Hematopoietic multipotent progenitor cell treated with erythropoietin and hydrocortisone succinate and interleukin-3 and kit ligand, for 6 days (in vitro differentiated cells): ENCODE measurements at places on chromosomes 6 and 20.

GRCh38 chr20:47360297-47361056, 4.0 kb upstream of the ZMYND8 start:
- peak; percentile 99 for DNase-seq

DNA sequence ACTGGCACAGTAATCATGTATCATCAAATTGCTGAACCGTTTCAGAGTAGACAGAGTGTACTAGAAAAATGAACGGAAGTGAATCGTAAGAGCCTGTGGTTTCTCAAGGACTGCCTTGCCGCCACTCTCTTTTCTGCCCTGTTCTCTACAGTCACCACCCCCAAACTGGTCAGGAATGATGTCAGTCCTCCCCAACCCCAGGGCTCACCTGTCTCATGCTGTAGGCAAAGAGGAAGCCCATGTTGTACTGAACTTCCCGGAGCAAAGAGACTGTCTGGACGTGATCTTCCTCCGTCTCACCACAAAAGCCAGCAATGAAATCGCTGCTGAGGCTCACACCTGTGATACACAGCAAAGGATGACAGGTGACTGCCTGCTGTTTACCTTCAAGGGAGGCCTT, 31.0 kb downstream of the CDK5RAP1 start:
- DNase-seq = no peak

DNA sequence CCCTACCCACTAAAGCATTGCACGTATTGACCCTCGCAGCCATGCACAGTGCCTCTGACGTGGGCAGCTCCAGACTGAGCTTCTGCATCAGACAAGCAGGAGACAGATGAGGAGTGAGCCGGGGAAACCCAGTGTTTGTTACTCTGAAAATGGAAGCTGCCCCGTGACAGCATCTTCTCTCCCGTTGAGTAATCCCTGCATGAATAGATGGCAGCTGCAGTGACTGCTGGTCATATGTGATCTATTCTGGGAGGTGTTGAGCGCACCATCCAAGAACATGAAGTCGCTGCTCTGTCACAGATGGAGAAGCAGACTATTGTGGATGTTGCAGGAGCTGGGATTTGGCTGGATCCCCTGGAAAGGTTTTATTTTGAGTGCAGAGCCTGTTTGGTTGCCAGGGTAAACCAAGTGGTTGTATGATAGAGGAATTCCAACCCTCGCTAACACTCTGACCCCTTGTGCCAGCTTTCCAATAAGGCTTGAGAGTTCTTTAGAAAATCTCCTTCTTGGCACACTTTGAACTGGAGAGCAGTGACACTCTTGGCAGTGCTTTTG, 242.2 kb downstream of the NRN1 start:
- DNase-seq = no peak

DNA sequence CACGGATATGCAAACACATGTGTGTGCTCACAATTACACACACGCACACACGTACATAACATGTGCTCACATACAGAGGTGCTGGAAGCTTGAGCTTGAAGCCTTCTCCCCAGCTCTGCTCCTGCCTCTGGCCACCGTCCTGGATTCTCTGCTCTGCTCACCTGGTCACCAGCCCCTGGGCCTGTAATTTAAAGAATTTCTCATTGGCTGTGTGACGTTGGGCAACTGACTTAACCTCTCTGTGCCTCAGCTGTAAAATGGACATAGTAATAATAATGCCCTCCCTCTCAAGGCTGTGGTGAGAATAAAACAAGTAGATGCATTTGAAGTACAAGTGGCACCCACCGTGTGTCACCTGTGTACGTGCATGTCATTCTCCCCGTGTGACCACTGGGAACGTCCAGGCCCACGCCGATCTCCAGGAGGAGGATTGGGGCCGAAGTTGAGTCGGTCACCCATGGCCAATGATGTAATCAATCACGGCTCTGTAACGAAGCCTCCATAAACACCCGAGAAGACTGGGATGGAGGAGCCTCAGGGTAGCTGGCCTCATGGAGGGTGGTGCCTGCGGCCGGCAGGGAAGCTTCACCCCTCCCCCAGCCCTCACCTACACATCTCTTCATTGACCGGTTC, 160.9 kb upstream of the AFDN start:
- no peak for DNase-seq

GRCh38 chr6:75281653-75282052, 2.9 kb downstream of the TMEM30A start:
- no peak for DNase-seq

DNA sequence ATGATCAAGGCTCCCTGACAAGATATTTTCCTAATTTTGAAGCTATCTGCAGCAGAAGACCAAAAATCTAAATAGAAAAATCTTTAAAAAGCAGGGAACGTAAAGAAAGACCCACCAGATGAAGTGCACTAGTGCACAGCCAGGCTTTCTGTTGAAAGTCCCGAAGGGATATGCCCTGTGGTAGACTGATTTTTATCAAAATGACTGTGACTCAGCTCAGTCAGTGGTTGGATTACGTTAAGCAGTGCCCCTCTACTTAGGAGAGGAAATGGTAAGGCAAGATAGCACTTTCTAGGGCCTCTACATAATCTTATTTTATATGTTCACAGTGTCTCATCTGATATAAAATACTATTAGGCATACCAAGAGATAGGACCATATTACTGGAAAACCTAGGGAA, 123.4 kb upstream of the RAB32 start:
- peak; percentile 55 for DNase-seq

- no peak for DNase-seq
These were observed 19.3 kb downstream of the PLCB1 start for GRCh38 chr20:8151372-8151771.

DNA sequence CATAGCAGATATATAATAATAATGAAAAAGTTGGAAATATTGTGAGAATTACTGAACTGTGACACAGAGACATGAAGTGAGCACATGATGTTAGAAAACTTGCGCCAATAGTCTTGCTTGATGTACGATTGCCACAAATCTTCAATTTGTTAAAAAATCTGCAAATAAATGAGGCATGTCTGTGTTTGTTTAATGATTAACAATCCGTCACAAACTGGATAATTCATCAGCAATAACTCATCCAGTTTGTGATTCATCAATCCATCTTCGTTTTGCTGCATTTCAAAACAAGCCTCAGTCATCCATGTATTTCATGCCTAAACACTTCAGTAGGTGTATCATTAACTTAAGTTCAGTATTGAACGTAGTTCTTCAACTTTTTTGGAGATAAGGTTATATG, 25.5 kb upstream of the SMIM26 start:
- DNase-seq = no peak

GRCh38 chr20:1810926-1811620, 84.1 kb upstream of the SIRPA start:
- DNase-seq = peak; percentile 51

GRCh38 chr6:42935322-42935721, 6.0 kb downstream of the CNPY3 start:
- DNase-seq = peak; percentile 18

DNA sequence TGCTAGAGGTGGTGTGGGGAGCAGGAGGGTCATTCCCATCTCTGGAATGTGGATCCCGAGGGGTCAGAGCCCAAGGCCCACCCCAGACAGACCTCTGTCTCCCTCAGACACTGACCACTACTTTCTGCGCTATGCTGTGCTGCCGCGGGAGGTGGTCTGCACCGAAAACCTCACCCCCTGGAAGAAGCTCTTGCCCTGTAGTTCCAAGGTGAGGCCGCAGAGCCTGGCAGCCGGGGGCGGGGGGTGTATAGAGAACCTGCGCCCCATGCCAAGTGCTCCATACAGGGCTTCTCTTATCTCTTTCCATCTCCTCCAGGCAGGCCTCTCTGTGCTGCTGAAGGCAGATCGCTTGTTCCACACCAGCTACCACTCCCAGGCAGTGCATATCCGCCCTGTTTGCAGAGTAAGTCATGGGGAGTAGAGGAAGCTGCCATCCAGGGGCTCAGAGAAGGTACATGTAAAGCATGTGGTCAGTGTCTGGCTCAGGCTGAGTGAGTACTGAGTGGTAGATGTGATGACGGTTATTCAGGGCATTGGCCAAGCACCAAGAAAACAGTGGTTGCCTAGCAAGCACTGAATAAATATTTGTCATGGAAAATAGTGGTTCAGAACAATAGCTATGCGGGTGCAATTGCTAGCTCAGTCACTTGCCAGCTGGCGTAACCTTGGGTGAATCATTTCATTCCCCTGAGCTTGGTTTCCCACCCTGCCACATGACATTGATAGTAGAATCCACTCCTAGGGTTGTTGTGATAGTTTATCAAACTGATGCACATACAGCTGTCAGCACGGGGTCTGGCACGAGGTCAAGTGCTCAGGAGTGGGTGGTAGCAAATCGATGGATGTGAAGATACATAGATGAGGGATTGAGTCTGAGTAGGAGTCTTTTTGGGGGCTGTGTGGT, 3.5 kb downstream of the PIGT start:
- peak; percentile 68 for DNase-seq

- DNase-seq = no peak
These were observed 85.3 kb upstream of the AKAP12 start for GRCh38 chr6:151154418-151154817.

GRCh38 chr6:167351656-167352345, 26.9 kb downstream of the TTLL2 start:
- no peak for DNase-seq

DNA sequence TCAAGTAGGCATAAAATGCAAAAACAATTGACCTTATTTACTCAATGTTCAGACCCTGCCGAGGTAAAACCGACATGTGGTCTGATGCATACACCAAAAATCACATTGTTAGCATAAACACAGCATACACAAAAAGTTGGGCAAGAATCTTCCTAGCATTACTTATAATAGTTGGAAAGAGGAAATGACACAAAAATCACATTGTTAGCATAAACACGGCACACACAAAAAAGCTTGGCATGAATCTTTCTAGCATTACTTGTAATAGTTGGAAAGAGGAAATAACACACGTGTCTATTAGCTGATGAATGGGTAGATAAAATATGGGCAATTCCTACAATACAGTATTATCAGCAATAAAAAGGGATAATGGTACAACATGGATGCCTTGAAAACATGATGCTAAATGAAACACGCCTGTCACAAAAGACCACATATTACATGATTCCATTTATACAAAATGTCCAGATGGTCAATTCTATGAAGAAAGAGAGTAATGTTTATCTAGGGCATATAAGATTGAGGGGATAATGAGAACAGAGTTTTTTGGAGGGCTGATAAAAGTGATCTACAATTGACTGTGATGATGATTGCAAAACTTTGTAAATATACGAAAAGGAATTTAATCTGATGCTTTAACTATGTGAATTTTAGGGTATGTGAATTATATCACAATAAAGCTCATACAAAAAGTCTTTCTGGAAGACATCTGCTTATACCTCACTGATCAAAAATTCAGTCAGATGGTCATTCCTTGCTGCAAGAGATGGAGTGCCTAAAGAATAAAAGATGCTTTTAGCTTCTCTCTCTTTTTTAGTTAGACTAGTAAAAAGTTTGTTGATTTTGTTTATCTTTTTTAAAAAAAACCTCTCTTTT, 1019.5 kb upstream of the CITED2 start:
- DNase-seq = no peak

DNA sequence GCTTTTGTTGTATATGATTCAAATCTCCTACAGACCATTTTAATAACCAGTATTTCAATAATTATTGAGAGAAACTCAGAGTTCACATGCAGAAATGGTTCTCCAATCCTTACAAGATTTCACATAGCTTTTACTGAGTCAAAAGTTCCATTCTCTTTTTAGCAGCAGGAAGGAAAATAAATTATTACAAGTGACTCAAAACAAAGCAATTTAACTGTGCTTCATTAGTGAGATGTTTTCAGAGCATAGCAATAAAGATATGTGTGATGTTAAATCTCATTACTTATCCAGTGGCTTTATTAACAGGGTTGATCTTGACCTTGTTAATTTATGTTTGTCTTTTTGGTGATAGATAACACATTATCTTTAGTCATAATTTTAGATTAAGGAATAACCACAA, 22.0 kb downstream of the KIF13A start:
- DNase-seq = no peak

DNA sequence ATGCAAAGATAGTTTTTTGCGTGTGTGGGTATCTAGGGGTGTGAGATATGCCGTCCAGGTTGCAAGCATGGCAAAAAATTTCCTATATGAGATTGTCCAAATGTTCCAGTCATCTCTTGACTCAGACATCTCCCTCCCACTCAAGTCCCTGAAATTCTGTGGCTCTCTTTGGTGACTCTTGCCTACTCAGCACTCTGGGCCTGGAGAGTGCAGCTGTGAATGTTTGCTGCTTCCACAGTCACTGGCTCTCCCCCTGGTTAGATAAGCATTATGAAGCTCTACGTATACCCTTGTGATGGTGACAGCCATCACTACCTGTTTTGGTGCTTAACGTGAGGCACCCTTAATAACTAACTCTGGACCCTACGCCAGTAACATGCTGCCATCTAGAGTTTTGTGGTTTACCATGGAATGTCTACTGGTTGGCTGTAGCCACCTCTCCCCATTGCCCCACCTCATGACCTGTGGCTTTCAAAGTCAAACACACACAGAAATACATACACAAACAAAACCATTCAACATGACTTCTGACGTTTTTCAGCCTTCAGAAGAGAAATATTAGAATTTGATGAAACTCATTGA, 621.9 kb upstream of the CITED2 start:
- DNase-seq = peak; percentile 39

DNA sequence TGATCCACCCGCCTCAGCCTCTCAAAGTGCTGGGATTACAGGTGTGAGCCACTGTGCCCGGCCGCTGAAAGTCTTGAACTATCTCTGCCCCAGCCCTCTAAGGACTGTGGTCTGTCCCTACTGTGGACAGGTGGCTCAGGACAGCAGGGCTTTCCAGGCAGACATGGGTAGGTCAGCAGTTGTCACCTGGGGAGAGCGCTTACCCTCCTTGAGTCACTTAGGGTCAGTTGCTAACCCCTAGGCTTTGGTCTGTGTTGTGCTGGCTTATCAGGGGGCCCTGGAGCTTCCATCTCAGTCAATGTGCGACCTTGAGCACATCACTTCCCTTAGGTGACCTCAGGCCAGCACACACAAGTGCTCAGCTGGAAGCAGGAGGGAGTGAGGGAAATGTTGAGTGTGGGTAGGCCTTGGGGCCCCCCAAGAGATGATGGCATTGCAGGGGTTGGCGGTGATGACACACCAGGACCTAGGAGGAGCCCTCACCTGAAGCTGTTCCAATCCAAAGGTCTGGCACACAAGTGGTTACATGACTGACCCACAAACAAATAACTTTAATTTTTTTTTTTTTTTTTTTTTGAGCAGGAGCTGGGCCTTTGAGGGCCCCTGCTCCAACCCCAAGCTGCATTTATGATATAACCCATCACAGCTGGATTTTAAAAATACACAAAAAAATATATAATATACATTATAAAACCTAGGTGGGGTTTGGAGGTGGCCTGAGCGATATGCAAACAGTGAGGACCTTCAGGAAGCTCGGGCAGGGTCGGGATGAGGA, 5.1 kb downstream of the RPL10A start:
- peak; percentile 29 for DNase-seq
